ENCODE measurements at places on chromosomes 7 and 10.

DNA sequence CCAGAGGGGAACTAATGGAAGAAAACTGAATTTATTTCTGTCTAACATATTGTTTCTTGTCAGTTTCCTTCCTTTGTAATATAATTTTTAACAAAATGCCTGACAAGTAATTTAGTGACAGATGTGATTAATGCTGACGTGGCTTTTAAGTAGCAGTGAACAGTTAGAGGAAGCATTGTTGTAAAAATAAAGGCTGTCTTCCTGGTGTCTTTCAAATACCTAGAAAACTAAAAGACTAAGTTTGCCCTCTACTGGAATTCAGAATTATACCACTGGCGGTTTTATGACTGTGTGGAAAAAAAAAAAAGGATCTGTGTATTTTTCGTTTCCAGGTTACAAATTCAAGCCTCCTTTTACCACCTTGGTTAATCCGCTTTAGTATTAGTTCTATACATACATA lies 217.1 kb upstream of the DPP6 start:
- DNase-seq: no peak

GRCh38 chr7:80868566-80868965 lies 50.3 kb downstream of the SEMA3C start:
- no peak for DNase-seq

DNA sequence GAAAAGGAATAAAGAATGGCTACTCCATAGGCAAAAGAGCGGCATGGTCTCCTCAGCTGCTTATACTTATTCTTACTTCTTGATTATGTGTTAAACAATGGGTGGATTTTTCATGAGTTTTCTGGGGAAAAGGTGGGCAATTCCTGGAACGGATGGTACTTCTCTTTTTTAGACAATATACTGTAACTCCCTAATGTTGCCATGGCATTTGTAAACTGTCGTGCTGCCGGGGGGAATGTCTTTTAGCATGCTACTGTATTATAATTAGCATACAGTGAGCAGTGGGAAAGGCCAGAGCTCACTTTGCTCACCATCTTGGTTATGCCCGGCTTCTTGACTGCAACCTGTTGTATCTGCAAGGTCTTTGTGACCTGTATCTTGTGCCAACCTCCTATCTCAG lies 372.1 kb upstream of the AKR1E2 start:
- no peak for DNase-seq

DNA sequence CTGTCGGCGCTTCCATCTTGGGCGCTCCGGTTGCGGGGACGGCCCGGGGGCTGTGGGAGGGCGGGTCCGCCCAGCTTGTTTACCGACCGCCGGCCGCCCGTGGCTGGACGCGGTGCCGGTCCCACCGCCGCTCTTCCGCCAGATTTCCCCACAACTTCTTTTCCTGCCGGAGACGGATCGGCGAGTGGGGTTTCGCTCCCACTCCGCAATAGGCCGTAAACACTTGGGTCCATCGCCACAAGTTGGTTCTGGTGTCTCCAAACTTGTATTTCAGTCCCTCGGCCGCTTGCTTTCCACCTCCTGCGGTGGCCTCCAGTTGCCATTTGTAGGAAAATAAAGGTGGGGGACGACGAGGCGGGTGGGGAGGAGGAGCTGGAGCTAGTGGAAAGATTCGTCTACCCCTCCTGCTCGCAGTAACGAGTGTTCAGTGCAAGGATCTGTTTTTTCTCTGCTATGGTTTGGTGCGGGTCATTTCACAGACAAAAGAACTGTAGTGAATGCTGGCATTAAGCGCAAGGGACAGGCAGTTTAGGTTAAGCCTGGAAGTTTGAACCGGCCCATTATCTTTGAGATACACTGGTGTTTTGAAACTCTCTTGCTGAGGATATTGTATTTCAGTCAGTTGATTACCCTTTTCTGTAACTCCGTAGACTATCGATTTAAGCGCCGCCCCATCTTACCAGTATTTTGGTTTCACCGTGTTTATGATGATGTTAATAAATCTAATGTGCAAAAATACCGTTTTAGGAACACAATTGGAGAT lies 24.3 kb upstream of the ZRANB1 start:
- DNase-seq: peak; percentile 21

DNA sequence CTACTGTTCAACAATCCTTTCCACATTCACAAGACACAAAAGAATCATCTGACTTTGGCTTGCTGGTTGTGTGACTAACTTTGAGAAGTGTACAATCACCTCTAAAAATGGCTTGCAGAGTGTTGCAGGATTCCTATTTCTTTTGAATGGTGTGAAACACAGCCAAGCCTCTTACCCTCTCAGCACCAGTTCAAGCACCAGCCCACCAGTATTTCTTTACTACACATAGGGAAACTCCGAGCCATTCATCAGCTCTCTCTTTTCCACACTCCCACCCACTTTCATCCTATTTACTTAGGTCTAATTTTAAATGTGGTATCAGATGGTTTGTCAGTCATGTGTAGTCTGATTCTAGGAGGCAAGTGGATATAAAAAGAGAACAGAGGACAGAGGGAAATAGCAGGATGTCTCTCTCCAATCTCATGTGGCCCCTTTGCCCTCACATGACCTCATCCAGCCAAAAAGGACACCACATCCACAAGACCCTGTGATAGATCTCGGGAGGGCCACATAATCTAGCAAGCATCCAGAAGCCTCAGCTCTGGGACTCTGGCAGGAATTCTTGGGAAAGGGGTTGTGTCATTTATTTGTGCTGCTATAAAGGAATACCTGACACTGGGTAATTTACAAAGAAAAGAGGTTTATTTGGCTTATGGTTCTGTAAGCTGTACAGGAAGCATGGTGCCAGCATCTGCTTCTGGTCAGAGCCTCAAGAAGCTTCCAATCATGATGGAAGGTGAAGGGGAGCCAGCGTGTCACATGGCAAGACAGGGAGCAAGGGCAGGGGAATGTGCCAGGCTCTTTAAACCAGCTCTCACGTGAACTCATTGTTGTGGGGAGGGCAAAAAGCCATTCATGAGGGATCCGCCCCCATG lies 66.8 kb upstream of the NEBL start:
- no peak for DNase-seq

GRCh38 chr7:142602756-142603155 lies 146.5 kb upstream of the PRSS1 start:
- no peak for DNase-seq

DNA sequence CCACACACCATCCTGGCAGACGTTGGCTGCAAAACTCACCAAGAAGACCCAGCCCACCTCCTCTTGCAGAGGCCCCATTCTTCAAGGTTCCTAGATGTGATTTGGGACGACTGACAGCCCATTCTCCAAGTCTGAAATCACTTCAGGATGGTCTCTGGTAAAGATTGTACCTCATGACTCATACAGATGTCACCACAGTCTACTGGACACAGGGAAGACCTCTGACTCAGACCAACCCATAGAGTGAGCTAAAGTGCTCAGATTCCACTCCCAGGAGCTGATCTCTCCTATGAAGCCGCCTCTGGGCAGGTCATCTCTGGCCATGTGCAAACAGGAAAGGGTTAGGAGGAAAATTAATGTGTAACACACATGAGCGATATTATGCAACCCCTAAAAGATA lies 102.4 kb upstream of the VWC2 start:
- no peak for DNase-seq

- no peak for DNase-seq
Measured at GRCh38 chr7:6623589-6624245, 8.3 kb downstream of the ZNF853 start.

DNA sequence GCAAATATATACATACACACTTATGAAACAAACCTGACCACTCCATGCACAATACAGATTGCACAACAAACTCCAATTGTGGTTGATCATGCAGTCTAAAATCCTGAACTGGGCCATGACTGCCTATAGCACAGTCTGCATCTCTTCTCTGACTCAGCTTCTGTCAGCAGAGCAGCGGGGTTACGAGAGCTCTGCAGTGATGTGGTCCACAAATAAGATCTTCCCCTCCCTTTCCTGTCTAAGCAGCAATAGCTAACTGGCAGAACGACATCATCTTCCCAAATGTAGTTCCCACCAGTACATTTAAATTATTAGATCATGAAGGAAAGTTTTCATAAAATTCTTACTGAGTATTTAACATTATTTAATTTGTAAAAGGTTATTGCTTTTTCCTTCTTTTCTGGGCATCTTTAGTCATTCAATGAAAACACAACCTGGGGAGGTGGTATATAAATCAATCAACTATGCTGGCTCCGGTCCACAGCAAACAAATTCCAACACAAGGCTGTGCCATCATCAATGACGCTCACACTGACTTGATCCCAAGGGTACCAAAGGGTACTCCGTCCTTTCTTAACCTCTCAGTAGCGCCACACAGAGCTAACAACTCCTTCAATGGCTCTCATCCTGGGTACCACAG lies 17.1 kb downstream of the ARHGAP21 start:
- no peak for DNase-seq

GRCh38 chr7:55484241-55484640 lies 88.1 kb downstream of the VOPP1 start:
- no peak for DNase-seq

DNA sequence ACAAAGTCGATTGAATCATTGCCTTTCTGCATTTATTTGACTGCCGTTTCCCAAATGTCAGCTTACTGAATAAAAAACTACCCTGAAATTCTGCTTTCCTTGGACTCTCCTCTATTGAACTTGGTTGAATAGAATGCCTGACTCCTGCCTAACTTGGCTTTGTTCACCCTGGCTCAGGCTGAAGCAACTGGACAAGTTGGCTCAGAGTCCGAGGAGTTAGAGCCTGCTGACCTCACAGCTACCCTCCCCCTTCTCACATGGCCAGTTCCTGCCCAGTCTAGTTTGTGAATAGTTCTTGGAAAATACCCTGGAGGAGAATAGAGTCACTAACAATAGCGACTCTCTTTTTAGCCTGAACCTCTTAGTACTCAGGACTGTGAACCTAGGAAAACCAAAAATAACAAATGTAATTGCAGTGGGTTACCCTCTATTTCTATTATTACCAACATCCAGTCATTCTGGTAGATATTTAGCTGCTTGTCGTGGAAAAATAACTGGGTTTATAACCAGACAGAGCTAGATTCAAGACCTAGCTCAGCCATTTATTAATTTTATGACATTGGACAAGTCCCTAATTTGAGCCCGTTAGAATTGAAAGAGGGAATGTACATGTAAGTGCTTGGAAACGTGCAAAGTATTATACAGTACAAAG lies 17.3 kb upstream of the NRBF2 start:
- no peak for DNase-seq

- no peak for DNase-seq
Measured at GRCh38 chr10:131093795-131094366, 217.6 kb downstream of the TCERG1L start.

DNA sequence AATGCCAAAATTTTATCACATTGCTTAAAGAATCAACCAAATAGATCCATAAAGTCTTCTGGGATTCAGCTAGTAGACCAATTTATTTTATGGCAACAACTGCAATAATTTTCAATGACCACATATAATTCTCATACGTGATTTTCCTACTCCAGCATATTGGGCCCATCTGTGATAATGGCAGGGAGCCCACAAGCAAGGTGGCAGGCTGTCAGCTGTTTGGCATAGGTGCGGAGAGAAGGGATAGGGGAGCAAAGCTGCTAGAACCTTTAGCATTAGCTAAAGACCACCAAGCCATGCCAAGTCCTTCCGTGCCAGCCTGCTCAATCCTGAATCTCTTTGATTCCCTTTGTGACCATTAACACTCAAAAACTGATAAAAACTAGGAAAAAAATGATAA lies 721.2 kb downstream of the XPNPEP1 start:
- no peak for DNase-seq

DNA sequence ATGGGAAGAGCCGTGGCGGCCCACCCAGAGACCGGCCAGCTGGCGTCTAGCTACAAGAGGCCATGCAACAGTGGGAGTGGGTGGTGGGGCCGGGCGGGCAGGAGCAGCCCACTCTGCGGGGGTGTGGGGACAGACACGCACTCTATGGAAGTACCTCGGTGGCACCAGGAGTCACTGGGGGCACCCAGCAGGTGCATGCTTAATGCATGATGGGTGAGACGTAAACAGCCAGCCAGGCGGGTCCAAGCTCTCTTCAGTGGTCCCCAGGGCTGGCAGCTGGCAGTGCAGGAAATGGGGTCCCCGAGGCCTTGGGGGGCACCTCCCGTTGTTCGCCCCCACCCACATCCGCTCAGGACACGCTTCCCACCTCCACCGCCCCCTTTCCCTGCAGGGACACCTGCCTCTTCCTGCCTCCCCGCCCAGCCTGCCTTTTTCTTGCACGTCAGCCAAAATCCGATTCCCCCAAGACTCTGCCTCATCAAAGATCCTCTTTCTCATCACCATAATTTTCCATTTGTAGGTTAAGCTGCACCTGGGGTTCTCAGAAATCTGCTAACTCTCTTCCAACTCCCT lies 22.6 kb upstream of the PSMG3 start:
- no peak for DNase-seq

DNA sequence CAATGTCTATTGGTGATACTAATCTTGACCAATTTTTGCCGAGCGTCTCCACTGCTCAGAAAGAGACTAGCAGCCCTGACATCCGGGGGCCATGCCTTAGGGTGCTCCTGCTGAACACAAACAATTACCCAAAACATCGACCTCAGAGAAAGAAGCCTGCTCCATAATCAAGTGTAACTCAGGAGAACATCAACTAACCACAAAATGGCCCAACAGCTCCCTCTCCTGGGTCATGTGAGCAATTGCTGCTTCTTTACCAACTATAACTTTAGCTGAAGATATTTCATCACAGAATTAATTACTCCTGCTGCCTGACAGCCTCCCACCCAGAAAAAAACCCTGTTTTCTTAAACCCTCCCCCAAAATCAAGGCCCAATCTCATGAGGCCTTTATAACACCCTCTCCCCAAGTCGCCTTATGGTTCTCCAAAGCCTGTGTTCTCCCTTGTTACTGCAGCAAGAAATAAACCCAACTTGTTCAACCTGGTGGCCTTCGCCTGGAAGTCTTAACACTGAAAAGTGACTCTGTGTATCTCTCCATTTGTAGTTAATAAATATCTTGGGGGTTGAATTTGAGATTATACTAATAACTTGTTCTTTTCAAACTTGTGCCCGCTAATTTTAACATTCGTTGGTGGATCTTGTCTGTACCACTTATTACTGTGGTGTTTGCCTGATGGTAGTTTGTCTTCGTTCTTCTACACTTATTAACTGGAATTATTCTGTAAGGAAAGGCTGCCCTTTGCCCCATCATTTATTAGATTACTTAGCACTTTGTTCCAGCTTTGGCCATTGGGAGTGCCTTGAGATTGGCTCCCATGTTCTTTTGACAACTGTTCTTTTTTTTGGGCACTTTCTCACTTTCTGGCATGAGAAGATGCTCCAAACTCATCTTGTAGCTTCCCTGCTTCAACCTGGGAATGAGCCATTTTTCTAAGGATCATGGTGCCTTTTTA lies 21.2 kb upstream of the RAMP3 start:
- DNase-seq: peak; percentile 44
